ENCODE measurements at places on chromosomes 12 and 14.

GRCh38 chr14:67441256-67441655 lies 29.3 kb upstream of the PLEK2 start:
- DNase-seq = no peak

DNA sequence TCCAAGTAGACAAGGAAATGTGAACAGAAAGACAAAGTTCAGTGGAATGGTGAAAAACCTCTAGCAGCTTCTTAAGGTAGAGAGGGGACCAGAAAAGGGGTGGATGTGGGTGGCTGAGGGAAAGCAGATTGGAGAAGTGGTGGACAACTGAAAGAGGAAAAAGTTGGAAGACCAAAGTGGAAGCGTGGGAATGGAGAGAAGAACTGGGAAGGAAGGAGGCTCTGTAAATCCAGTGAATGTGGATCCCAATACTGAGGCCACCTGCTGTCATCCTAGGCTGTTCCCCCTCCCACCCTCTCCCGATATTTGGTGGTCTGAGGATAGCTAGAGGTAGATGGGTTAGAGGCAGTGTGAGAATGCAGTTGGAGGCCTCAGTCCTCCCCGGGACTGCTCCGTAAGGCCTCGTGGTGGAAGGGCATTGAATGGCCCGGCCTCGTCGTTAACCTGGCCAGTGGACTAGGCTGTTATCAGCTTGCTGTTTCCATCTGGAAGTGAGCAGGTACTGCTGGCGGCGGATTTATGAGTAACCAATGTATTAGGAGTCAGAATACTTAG lies 822 bp upstream of the POU6F1 start:
- peak; percentile 43 for DNase-seq

- no peak for DNase-seq
Measured at GRCh38 chr12:28770322-28770721, 378.8 kb upstream of the FAR2 start.

DNA sequence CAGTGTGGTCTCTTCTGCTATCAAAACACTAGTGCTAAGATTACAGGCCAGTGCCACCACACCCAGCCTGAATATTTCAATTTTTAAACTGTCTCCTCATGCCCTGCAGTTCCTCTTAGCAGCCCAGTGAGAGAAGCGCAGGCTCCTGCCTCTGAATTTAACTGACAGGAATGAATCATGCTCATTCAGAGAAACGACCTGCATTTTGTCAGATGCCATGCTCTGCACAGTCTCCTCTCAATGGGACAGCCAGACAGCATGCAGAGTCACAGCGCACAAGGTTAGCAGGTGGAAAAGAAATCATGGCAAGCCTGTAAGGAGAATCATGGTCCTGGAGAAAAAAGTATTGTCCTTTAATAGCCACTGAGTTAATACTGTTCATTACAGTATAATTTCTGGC lies 691.0 kb upstream of the SEL1L start:
- no peak for DNase-seq

GRCh38 chr12:50195832-50196231 lies 28.7 kb upstream of the CERS5 start:
- no peak for DNase-seq

DNA sequence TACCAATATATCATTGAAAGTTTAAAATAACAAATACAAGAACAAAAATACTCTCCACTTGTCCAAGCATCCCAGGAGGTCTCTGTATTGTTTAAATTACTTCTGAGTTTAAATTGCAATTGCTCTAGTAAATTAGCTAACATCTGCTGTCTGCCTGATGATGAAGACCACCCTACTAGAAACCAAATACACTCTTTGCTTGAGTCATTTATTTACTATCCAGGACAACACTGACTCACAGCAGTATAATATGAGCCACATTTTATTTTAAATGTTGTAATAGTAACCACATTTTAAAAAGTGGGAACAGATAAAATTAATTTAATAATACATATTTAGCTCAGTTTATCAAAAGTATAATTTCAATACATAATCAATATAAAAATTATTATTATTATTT lies 62.9 kb upstream of the EEA1 start:
- no peak for DNase-seq

DNA sequence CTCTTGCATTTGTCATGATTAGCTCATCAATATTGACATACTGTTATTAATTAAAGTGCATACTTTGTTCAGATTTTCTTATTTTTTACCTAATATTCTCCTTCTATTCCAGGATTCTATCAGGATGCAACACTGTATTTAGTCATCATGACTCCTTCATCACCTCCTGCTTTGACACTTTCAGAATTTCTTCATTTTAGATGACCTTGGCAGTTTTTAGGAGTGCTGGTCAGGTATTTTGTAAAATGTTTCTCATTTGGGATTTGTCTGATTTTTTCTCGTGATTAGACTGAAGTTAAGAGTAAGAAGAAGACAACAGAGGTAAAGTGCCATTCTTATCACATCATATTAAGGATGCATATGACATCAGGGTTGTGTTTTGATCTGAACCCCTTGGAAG lies 167.0 kb upstream of the FOXG1 start:
- DNase-seq = no peak

GRCh38 chr14:75559451-75560222 lies 18.8 kb upstream of the FLVCR2 start:
- DNase-seq = no peak

GRCh38 chr12:51971679-51972421 lies 20.4 kb downstream of the ACVR1B start:
- no peak for DNase-seq

Measured in NCI-H146 (cell line).